Left ventricle myocardium superior (tissue), 1 donor: ENCODE measurements at places on chromosomes 12 and 14. TPM values are rescaled to one million over a fixed set of nuclear protein-coding genes. Genes with fewer than 3 reads are reported as not detected.

GRCh38 chr12:31106101-31106803 lies 32.6 kb downstream of the DDX11 start:
- DNase-seq = no peak

DNA sequence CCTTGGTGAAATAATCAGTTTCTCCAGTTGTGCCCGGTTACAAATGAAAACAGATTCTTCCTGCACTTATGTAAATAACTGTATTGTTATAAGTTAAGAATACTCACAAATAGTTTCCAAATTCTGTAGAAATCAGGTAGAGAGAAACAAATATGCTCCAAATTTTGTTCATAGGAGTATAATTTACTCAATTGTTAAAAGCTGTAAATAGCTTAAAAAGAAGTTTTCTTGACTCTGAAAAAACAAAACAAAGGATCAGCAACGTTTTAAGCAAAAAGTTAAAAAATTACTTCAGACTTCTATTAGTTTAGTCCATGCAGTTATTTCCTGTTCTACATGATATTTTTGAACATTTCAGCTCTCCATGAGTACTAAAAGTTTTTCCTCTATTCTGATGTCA lies 30.0 kb upstream of the SLC38A4 start:
- no peak for DNase-seq

C12orf75 gene
- 1.8 TPM for total RNA-seq

DNA sequence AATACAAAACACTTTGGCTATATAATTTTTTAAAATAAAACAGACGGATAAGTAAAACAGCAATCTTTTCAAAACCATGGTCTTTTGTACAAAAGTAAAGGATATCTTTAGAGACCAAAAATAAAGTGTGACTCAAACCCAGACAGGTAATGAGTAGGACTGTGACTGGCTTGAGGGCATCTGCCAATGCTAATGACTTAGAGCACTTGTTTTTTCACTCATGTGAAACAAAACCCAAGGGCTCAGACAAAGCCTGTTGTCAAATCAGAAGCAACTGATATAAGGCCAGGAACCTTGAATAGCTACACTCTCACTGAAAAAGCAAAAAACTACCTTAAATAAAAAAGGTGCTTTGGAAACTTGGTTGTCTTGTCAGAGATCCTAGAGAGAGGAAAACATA lies 357.4 kb downstream of the TMEM117 start:
- DNase-seq = no peak

DNA sequence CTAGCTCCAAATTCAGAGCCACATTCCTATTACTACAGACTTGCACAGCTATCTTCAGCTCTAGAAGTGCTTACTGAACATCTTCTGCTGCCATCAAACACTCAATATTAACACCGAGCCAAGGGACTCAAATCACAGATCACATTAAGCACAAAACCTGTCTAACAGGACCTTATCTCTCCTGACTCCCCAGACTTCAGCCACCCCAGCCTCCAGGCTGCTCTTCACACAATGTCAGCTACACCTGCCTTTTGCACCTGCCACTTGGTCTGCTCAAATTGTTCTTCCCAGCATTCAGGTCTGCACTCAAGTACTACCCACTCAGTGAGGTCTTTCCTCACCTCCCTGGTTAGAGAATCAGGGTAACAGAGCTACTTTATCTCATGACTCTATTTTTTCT lies 57.1 kb downstream of the GALC start:
- DNase-seq = no peak

NTN4 gene
- total RNA-seq = 76.5 TPM

DNA sequence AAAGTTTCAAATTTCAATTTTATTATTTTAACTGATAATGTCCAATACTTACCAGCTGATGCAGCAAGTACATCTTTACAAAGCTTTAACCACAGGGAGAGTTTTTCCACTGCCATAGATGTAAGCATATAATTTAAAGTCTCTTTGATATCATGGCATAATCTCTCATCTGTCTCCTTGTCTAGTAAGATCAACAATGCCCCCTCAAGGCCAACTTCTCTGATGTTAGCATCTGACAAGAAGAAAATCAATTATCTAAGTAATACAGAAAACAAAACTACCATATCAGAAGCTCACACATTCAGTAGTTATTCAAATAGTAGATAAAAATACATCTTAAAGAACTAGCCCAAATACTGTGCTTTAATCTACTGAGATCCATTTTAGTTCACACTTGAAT lies 94.2 kb downstream of the HEATR5A start:
- DNase-seq = no peak

DNA sequence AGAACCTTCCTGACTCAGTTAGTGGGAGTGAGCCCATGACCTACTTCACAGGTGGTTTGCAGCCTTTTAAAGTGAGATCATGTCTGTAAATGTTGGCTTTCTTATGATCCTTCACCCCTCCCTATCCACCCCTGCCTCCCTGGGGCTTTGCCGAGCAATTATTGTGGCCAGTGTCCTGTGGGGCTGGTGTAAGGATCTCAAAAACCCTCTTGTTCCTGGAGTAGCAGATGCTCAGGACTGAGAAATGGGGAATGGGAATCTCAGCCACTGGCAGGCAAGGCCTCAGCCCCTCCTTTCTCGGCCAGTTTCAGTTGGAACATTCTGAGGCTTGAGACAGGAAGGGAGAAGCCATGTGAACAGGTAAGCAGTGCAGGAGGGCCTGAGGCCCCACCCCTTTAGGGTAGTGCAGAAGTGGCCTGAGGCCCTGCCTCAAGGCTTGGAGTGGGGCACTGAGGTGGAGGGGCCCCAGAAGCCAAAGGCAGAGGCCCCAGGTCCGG lies 53.8 kb downstream of the PLEKHG3 start:
- no peak for DNase-seq

C12orf76 gene
- 5.7 TPM for total RNA-seq
